ENCODE measurements at places on chromosomes 11 and 22.

DNA sequence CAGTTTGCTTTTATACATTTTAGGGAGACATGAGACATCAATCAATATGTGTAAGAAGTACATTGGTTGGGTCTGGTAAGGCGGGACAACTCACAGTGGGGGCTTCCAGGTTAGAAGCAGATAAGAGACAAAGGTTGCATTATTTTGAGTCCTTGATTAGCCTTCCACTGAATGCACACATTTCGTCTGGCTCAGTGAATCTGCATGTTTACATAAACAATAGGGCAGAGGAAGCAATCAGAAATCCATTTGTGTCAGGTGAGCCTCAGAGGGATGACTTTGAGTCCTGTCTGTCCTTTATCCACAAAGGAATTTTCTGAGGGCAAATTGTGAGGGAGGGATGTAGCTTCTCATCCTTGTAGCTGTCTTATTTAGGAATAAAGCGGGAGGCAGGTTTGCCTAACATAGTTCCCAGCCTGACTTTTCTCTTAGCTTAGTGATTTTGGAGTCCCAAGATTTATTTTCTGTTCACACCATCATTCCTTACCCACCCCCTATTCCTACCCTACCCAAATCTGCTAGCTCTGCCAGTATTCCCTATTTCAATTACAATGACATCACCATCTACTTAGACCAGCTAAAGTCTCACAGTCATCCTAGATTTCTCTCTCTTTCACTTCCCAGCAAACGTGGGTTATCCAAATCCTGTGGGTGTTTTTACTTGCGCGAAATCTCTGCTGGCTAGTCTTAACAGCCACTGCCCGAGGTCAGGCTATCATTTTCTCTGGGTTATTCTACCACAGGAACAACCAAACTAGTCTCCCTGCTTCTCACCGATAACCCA, 2.9 kb downstream of the SC5D start:
- DNase-seq: no peak

DNA sequence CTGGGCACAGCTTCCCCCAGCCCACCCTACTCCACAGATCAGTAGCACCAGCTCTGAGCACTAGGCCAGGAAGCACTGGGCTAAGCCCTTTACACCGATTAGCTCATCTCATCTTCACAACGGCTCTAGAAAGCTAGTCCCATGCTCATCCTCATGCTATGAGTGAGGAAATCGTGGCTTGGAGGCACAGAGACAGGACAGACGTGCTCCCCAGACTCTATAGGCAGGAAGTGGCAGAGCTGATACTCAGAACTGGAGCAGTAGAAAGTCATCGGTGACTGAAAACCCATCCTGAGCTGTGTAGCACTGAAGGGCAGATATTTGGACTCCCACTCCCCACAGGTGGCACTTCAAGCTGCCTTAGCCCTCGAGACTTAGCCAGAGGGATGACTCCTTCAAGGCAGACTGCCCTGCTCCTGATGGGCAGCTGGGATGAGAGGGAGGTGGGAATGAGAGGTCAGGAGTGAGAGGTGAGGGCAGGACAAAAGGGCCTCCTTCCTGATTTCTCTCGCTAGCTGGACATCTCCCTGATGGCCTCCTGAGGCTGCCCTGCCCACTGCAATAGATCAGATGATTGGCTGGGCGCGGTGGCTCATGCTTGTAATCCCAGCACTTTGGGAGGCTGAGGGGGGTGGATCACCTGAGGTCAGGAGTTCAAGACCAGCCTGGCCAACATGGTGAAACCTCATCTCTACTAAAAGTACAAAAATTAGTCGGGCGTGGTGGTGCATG, 9.7 kb downstream of the CD5 start:
- DNase-seq: peak; percentile 87

GRCh38 chr11:46333394-46333947, 13.8 kb upstream of the DGKZ start:
- no peak for DNase-seq

DNA sequence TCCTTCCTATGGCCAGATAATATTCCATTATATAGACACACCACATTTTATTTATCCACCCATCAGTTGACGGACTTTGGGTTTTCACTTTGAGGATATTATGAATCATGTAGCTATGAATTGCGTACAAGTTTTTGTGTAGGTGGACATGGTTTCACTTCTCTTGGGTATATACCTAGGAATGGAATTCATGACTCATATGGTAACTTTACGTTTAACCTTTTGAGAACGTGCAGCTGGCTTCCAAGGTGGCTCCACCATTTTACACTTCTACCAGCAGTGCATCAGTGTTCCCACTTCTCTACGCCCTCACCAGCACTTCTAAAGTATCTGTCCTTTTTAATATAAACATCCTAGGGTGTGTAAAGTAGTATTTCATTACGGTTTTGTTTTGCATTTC, 112.0 kb downstream of the PLEKHA7 start:
- peak; percentile 58 for DNase-seq

GRCh38 chr22:29457730-29458129, 19.3 kb downstream of the RFPL1 start:
- DNase-seq: peak; percentile 11

GRCh38 chr22:30453731-30454510, 17.9 kb downstream of the SEC14L3 start:
- no peak for DNase-seq

DNA sequence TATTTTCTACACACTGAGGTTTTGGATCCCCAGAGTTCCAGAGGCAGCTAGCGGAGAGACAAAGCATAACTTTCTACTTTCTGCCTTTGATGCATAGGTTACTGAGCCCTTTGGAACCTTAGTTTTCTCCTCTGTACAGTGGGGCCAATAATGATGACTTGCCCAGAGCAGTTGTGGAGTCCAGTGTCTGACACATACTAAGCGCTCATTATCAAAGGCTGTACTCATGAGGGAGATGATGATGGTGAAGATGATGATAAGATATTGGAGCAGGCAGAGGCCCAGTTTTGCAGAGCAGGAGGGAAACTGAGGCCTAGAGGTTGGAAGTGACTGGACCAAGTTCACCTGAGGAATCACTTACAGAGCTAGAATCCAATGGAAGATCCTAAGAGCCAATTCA, 458.0 kb downstream of the MIAT start:
- DNase-seq: no peak

- no peak for DNase-seq
Measured at GRCh38 chr11:19747634-19748033, 35.0 kb downstream of the NAV2 start.

DNA sequence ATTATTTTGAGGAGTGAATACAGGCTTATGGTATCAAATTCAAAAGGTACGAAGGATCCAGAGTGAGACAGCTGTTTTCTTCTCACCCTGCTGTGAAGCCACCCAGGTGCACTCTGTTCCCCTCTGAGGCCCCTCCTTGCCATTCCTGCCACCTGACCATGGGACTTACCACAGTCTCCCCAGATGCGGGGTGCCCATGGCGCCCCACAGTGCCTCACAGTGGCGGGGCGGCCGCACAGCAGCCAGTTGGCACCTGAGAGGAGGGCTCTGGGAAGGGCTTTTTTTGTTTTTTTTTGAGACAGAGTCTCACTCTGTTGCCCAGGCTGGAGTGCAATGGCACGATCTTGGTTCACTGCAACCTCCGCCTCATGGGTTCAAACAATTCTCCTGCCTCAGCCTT, 151.7 kb downstream of the CEP164 start:
- peak; percentile 16 for DNase-seq

- no peak for DNase-seq
Measured at GRCh38 chr11:60973699-60974098, 2.2 kb downstream of the CD6 start.

DNA sequence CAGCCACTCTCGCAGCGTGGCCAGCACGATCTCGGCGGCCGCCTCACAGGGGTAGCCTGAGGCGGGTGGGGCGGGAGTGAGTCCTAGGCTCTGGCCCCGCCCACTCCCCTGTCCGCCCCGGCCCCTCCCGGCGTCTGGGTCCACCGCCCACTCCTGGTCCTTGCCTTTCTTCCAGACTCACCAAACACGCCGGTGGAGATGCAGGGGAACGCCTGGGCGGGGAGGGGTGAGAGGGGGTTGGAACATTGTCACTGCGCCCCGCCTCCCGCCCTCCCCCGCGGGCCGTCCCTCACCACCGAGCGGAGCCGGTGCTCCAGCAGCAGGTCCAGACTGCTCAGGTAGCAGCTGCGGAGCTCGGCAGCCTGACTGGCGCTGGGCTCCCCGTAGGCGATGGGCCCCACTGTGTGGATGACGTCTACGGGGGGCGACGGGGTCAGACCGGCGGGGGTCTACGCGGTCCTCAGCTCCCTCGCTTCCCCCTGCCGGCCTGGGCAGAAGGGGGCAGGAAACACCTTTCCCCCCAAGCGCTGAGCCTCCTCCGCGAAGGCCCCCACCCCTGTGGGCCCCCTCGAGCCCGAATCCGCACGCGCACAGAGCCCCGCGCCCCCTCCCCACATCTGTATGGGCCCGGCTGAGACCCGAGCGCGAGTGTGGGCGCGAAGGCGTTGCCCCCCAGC, 13.2 kb downstream of the OTUB1 start:
- peak; percentile 47 for DNase-seq

DNA sequence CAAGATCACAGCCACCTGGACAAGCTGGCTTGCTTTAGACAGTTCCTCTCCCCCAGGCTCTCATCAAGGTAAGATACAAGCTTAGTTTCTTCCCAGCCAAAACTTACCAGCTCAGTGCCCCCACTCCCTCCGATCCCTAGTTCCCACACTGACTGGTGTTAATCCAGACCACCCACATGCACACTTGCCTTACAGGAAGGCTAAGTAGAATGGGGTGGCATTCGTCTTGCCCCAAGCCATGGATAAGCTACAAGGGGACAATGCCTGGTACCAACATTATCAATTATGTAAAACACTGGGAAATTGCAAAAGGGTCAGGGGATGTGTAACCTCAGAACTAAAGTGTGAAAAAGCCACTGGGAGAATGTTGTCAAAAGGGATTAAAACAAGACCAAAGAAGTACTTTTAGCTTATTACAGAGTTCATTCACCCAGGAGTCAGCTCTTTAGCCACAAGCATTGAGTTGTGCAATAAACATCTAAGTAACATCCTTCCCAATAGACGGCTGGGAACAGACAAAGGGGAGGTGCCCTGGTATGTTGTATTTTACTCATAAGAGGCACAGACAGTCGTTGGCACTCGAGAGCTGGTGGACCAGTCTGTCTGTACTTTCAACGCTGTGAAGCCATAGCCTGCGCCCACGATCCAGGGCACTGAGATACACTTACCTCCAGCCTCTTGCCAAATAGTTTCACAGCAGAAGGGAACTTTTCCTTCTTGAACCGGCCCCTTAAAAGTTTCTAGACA, 1.1 kb downstream of the DHCR7 start:
- no peak for DNase-seq

DNA sequence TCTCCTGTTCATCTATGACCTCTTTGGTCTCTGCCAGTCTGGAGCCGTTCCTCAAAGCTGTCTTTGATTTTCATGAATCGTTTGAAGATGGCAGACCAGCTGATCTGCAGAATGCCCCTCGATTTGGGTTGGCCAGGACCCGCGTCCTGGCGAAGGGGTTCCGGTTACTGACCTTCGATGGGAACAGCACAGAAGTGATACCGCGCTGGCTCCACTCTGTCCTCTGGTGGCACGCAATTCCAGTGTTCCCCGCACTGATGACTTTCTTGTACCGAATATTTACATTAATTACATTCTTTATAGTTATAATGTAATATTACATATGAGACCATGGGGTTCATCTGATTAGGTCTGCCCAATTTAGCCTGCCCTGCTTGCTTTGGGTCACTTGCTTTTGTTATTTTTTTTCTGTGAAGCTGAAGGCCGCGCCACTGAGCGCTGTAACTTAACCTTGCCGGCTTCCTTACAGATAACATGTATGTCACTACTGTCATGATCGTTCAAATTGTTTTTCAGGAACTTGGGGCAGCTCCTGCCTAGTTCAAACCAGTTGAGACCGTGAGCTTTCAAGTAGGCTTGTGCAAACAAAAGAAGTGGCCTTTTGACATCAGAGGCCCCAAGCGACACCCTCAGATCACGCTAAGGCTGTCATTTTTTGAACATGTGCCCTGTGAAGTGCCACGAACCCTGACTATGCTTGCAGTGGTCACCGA, 4.1 kb upstream of the USP18 start:
- no peak for DNase-seq

DNA sequence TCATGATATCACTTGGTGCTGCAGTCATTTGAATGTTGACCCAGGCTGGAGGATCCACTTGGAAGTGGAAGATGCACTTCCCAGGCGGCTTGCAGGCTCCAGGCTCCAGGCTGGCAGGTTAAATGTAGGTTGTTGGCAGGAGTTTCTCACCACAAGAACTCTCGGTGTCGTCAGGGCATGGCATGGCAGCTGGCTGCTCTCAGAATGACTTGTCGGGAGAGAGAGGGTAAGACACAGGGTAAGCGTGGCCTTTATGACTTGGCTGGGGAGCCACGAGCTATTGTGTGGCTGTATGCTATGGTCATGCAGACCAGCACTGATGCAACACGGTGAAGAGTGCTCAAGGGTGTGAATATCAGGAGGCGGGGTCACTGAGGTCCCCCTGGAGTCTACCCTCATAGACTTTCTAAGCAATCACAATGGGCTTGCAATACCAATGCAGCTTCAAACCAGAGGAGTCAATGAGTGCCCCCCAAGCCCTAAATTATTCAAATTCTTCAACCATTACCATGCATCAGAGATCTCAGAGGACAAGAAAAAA, 1027.7 kb downstream of the OPCML start:
- no peak for DNase-seq

DNA sequence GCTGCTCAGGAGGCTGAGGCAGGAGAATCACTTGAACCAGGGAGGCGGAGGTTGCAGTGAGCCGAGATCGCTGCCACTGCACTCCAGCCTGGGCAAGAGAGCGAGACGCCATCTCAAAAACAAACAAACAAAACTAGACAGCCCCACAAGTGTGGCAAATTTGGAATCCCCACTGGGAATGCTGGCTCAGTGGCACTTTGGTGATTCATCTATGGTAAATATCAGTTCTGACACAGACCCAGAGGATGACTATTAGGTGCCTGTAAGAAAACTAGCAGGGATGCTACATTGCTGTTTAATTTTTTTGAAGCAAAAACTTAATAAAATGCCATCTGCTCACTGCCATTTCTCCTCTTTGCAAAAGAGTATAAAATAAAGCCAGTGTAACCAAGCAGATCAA, 107.9 kb downstream of the NAT10 start:
- no peak for DNase-seq

Measured in stimulated activated CD4-positive, alpha-beta T cell treated with anti-CD3 and anti-CD28 coated beads, Interleukin-1b, Interleukin-23, amount 100 ng/mL, for 48 hours (primary cell).